CD4-positive, alpha-beta T cell treated with Interleukin-4 for 1 hour (primary cell): ENCODE measurements at places on chromosomes 7 and 10.

- DNase-seq: no peak
These were observed 436.0 kb downstream of the PAXIP1 start for GRCh38 chr7:154566877-154567276.

DNA sequence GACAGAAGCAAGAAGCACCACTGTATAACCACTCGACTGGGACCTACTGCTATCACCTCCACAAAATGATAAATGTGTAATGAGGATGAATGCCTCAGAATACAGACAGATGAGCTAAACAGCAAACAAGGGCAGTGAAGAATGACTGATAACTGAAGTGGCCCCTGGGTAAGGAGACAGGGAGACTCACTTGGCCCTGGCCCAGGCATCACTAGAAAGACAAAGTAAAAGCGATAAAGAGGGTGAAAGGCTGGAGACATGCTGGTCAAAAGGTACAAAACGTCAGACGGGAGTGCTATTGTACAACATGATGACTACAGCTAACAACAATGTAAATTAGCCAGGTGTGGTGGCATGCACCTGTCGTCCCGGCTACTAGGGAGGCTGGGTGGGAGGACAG, 27.8 kb upstream of the APBB1IP start:
- DNase-seq: no peak

GRCh38 chr10:105855791-105856190, 1214.7 kb downstream of the SORCS3 start:
- DNase-seq: no peak

GRCh38 chr7:80147543-80148391, 13.1 kb downstream of the GNAI1 start:
- DNase-seq: no peak

- no peak for DNase-seq
These were observed 535.2 kb downstream of the PHTF2 start for GRCh38 chr7:78333530-78334425.

DNA sequence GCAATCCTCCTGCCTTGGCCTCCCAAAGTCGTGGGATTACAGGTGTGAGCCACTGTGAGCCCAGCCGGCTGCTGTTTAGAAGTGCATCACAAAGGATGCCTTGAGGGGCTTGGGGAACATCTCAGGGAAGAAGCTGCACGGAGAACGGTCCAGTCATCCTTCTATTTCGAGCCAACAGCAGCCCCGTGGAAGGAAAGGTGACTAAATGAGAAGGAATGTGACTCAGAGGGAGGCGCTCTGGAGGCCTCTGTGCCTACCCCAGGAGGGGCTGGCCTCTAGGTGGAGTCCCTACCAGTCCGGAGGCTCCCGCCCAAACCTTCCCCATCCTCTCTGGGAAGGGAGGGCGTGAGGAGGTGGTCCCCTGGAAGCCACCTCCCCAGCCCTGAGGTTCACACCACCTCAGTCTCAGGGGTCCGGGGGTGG, 76.2 kb downstream of the CTBP2 start:
- DNase-seq: no peak

GRCh38 chr10:101580486-101581399, 7.3 kb downstream of the POLL start:
- DNase-seq: no peak

DNA sequence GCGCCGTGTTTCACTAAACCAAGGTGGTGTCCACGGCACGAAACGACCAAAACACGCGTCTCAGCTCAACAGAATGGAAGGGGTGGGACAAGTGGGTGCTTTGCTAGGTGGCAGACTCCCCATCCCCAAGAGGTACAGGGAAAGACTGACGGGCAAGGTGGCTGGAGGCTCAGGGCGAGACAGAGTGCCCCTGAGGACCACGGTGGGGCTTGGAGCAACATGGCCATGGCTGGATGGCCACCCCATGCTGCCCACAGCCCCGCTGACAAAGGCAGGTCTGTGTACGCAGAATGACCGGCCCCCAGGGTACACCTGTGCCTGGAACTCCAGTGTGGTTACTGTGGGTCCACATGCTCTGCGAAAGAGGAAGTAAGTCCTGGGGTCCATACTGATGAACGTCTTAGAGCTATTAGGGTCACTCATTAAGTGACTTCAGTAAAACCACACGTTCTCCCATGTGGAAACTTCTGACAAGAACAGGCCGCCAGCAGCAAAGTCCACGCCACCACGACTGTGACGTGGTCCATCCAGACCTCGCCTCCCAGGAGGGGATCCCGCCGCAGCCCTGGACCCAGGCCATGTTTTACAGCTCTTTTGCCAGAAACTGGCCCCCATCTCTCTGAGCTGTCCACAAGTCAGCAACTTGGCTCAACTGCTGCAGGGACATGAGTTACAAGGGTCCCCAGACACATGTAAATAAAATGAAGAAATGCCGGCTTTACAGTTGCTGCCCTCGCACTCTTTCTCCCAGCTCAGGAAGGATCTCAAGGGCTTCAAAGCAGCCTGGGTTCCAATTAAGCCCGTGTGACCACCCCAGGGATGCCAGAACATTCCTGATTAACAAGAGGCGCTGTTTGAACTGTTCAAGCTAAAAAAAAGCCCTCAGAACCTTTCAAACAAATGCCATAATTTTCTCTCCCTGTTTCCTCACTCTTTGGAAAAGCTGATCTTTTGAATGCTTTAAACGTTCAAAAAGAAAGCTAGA, 66.8 kb downstream of the MAD1L1 start:
- no peak for DNase-seq

DNA sequence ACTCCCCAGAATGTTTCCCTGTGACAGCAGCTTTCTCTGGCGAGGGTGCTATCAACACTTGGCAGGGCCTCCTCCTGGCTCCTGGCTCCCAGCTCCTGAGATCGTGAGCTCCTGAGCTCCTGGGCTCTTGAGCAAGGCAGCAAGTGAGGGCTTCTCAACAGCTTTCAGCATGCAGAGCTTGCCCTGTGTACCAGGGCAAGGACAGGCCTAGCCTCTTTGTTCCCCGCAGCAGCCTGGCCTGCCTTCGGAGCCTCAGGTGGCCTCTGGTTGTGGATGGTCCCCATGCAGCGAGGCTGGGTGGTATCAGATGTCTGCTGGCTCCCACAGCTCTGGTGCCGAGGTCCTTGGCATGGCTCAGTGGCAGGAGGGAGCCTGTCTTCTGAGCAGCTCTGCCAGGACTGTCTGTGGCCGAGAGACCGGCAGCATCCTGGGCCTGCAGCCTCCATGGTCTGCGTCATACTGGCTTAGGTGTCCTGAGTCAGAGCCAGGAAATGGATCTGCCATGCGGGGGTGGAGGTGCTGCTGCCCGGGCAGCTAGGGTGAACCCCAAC, 44.2 kb downstream of the ZMIZ1 start:
- DNase-seq: no peak

DNA sequence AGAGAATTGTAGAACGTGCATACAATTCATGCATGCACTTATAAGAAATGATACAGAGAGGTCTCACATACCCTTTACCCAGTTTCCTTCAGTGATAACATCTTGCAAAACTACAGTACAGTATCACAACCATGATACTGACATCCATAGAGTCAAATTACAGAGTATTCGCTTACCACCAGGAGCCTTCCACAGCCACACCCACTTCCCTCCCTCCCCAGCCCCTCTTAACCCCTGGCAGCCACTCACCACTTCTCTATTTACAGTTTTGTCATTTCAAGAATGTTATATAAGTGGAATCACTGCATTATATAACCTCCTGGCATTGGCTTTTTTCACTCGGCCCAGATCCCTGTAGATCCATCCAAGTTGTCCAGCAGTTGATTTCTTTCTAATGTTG, 143.8 kb downstream of the ZNF248 start:
- DNase-seq: no peak

GRCh38 chr10:7260412-7260900, 150.4 kb downstream of the SFMBT2 start:
- DNase-seq: peak; percentile 67

- DNase-seq: no peak
These were observed 212.3 kb downstream of the MTERF1 start for GRCh38 chr7:91668217-91668616.

DNA sequence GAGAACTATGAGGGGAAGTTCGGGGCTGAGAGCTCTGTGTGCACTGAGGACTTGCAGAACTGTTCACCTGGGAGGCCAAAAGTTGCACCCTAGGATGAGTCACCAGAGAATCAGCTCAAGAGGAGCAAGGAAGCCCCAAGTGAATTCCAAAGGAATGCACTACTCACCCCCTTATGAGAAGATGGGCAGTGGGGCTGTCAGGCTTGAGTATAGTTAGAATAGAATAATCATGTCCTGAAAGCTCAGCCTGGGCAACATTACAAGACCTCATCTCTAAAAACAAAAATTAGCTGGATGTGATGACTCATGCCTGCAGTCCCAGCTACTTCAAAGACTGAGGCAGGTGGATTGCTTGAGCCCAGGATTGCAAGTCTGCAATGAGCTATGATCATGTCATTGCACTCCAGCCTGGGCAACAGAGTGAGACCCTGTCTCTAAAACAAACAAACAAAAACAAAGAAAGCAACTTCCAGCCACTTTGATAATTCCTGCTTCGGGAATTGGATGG, 30.0 kb downstream of the MAP3K8 start:
- no peak for DNase-seq
